ENCODE measurements at places on chromosomes 16 and 17.

DNA sequence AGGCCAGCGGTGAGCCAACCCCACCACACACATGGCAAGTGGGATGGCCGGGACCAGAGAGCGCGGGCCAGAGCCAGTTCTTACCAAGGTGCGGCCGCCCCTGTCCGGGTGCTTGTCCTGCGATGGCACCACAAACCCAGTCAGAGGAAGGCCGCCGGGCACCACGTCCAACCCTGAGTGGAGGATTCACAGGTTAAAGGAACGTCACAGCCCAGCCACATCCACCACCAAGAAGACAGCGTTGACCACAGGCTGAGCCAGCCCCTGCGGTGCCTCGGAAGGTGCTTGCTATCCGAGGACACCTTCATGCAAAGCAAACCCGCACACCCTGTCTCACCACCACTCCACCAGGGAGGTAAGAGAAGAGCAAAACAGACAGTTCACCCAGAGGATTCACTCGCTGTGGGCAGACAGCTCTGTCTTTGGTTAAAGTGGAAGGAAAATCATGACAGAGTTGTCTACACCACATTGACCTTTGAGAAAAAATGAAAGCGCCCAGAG lies 15.8 kb downstream of the SLX4 start:
- DNase-seq = no peak

DNA sequence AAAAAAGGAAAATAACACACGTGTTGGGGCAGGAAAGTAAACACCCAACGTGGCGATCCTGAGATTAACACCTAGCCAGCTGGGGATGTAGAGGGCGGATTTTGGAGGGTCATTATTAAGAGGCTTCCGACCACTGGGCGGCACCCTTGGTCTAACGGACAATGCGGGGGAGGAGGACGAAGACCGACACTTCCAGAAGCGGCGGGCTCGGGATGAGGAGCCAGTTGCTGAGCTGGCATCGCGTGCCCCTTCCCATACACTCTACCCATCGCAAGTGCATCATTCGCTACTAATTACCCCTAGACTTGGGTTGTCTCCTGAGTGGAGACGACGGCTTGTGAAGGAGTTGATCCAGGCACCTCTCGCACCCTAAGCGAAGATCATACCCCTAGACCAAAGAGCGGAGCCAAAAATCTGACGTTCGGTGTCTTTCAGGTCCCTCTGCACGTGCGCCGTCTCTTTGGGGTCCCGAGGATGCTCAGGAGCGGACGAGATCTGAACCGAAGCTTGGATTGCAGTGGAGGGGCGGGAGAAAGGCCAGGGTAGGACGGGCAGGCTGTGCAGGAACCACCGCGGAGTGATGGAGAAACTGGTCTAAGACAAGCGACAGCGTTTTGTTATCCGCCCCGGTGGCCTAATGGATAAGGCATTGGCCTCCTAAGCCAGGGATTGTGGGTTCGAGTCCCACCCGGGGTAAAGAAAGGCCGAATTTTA lies 17.6 kb downstream of the ZNF213 start:
- peak; percentile 84 for DNase-seq

DNA sequence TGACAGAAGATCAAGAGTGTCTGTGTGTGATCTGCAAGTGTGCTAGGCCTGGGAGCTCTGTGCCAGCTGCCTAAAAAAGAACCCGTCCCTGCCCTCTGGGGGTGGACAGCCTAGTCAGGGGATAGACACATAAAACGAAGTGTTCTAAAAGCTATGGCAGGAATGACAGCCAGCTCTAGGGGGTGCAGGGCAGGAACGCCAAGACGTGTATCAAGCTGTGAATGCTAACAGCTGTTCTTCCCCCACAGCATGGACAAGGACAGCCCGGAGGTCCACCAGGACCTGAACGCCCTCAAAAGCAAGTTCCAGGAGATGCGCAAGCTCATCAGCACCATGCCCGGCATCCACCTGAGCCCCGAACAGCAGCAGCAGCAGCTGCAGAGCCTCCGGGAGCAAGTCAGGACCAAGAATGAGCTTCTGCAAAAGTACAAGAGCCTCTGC lies 5.1 kb downstream of the RASD1 start:
- no peak for DNase-seq

DNA sequence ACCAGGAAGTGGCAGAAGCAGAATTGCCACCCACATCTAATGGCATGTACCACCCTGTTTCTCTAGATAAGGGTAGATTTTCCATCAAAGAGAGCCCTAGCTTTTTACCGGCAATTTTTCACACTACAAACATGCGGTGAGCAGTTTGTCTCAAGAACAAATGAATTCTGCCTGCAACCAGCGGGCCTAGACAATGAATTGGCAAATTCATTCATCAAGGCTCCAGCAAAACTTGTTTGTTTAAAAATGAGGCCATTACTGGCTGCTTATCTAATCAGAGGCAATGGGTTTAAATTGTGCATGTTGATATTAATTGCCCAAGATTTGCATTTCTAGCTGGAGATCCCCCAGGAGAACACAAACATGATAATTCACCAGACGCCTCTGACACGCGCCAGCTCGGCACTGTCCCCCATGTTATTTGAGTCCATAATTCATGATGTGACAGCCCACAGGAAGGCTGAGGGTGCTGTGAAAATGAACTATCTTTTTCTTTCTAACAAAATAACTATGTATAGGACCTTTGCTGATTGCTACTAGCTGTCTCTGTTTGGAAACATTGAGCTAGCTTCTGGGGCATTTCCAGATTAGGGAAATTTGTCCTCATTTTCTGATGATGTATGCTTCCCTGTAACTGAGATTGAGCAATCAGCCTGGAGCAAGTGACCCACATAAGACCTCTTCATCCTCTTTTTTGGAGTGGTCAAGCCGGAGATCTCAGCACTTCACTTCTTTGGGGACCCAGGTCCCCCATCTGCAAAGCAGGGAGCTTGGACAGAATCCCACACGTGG lies 80.8 kb downstream of the CNGB1 start:
- DNase-seq = no peak

- no peak for DNase-seq
Measured at GRCh38 chr16:57233944-57234706, 10.9 kb upstream of the ARL2BP start.

- DNase-seq = no peak
Measured at GRCh38 chr17:47741793-47742145, 8.7 kb downstream of the TBX21 start.

GRCh38 chr16:20799599-20799998 lies 6.7 kb downstream of the ERI2 start:
- DNase-seq = no peak

DNA sequence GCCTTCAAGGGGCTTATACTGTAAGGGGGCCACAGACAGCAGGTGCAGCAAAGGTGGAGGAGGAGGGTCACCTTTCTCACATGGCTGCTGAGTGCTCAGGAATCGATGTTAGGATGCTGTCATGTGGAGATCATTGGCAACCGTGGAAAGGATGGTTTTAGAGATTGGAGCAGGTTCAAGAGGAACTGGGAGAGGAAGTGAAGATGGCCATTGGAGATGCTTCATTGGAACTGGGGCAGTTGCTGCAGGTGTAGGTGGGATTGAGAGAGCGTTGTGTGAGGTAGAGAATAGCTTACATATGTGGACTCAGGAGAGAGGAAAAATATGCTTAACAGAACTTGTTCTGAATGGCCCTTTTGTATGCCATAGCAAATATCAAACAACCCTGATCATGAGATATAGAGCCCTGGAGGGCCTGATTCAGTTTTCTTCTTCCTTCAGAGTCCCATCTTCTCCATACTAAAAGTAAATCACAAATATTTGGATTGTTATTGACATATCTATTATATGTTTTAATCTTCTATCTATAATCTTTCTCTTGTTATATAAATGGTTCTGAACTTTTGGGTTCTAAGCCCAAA lies 40.8 kb downstream of the LDHD start:
- no peak for DNase-seq

DNA sequence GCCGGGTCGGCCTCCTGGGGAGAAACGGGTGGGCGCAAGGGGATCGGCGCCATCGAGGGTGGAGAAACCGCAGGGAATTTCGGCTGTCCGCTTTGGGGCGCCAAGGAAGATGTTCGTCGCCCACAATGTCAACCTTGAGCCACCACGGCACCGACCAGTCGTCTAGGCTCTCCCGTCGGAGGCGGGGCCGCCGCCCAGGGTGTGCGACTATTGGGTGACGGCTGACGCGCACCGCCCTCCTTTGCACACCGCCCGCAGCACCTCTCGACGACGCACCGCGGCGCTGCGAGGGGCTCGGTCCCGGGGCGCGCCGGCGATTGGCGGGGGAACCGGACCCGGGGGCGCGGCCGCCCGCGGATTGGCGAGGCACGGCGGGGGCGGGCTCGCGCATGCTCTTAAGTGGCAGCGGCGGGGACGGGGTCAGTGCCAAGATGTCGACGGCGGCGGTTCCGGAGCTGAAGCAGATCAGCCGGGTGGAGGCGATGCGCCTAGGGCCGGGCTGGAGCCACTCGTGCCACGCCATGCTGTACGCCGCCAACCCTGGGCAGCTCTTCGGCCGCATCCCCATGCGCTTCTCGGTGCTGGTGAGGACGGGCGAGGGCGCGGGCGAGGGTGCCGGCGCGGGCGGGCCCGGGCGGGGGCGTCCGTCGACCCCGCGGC lies at the start of gene NUDT16L1:
Gene NUDT16L1 (plus strand): TSS at position 267 of the 660 bp plus-strand sequence. CDS start 165 bp downstream, at position 432.
- peak; percentile 97 for DNase-seq

DNA sequence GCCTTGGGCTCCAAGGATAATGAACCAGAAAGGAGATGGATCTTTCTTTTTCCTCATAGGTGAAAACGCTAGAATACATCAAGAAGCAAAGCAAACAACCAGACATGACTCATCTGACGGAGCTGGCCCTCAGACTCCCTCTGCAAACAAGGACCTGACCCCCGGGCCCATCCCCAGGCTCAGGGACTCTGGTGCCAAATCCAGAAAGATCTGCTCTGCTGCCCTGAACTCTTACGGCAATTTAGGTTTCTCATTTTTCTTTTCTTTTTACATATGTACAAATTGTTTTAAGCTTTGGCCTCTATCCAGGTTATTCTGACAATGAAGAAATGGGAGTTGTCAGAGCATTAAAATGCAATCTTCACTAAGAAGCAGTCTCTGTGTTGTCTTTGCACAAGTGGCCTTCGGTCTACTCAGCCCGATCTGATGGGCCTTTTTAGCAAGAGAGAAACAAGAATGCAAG lies 17.7 kb downstream of the KNOP1 start:
- no peak for DNase-seq

- DNase-seq = no peak
Measured at GRCh38 chr16:10979717-10980601, 35.6 kb downstream of the CLEC16A start.

DNA sequence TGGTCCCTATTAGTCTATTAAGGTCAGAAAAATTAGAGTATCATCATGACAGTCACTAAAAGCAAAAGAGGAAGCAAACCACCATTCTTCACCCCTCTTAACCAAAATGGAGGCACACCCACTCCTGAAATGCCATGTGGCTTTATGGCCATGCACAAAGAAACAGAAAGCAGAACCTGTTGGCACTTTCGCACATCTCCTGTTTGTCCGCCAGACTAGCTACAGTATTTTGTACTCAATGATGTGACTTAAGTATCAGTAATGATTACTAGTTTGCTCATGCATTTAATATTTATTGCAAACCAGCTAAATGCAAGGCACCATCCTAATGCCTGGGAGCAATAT lies 70.2 kb upstream of the GNAO1 start:
- peak; percentile 16 for DNase-seq

GRCh38 chr16:3346041-3346440 lies 9.6 kb upstream of the OR2C1 start:
- no peak for DNase-seq

GRCh38 chr17:81382851-81383250 lies 12.4 kb upstream of the BAHCC1 start:
- no peak for DNase-seq

DNA sequence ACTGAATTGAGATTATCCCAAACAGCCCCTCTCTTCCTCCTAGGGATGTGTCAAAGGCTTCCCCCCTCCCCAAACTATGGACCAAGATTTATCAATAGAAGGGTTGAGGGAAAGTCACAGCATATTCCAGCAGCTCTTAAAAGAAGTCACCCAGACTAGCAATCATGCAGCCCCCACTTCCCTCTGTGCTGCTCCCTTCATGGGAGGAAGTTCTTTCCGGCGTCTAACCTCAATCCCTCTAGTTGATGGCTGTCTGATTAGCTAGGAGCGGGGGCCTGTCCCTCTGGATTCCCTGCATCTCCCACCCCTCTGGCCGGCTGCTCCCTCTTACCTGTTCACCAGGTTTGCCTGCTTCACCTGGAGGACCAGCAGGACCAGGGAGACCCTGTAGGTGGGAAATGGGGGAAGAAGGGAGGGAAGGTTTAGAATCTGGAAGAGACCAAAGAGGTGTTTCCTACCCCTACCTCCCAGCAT lies 9.2 kb downstream of the COL1A1 start:
- no peak for DNase-seq

GRCh38 chr17:7023576-7024401 lies 939 bp downstream of the BCL6B start:
- DNase-seq = peak; percentile 97

GRCh38 chr17:38369124-38369886 lies 17.7 kb downstream of the SOCS7 start:
- DNase-seq = no peak

DNA sequence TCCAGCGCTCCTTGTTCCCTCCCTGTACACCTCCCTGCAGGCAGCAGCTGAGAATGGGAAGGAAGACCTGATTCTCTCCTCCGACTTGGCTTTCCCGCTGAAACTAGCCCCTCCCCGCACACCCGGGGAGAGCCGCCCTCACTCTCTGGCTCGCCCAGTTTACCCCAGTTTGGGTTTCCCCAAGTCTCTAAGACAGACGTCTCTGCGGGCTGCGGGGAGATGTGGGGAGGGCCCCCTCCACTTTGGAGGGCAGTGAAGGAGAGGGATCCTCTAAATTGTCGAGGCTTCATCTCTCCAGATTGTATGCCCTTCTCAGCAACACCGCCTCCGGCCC lies 797 bp downstream of the GRB7 start:
- DNase-seq = peak; percentile 62

DNA sequence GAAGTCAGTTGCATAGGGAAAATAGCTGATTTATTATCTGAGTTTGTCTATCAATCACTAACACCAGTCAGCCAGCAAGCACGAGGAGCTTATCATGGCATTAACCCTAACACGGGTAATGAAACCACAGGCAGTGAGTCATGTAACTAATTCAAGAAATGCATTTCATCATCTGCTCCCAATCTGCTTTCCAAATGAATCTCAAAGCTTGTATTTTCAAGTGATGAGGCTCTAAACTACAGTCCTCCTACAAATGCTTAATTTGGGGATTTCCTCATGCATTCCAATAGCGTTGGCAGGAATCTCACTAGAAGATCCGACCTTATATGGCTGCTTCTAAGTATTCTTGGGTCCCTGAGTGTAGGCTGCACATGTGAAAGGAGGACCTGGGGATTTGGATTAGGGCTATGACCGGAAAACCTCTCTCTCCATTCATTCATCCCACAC lies 118.4 kb upstream of the HSBP1 start:
- DNase-seq = no peak

DNA sequence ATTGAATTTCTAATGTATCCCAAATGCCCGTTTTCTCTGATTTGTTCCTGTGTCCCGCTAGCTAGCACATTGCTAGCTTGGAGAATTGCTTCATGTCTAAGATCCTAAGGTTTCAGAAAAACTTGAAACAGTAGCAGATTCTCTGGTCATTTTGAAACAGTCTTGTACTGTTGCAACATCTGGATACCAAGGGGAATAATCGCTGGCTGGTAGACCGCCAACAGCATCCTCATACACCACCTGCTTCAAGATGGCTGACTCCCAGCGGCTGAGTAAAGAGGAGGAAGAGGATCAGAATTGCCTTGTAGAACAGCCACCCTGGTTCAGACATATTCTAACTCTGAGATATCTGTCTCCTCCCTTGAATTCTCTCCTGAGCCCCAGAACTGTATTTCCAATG lies 226.7 kb upstream of the ELAC2 start:
- no peak for DNase-seq

GRCh38 chr17:49021095-49021767 lies 24.0 kb downstream of the IGF2BP1 start:
- DNase-seq = no peak

- no peak for DNase-seq
Measured at GRCh38 chr17:42307362-42307927, 19.1 kb downstream of the STAT5A start.

Measured in CD4-positive, alpha-beta T cell treated with Interleukin-1 beta for 1 hour (primary cell).